Testis (tissue), 5 donors: ENCODE measurements at places on chromosomes 5 and 9. TPM values are rescaled to one million over a fixed set of nuclear protein-coding genes. Genes with fewer than 3 reads are reported as not detected.

- DNase-seq = no peak
- no peaks in the 10 kb centered on the region for H3K36me3 ChIP-seq
- H3K27ac ChIP-seq = no peak overlapping the region
- no peak overlapping the region for H3K4me3 ChIP-seq
- no peaks in the 10 kb centered on the region for H3K4me1 ChIP-seq
- H3K27me3 ChIP-seq = no peaks in the 10 kb centered on the region
Observed at GRCh38 chr5:56467176-56467717, 234.1 kb upstream of the ANKRD55 start.

The SYNPO gene
- 53.2 TPM for total RNA-seq

GRCh38 chr9:116112236-116112635 lies 41.4 kb upstream of the PAPPA start:
- DNase-seq = no peak
- no peaks in the 10 kb centered on the region for H3K4me1 ChIP-seq
- no peak overlapping the region for H3K27ac ChIP-seq
- H3K36me3 ChIP-seq = no peaks in the 10 kb centered on the region
- H3K4me3 ChIP-seq = no peak overlapping the region

The THG1L gene
- 11.9 TPM for total RNA-seq

The FBP2 gene
- total RNA-seq = 2.5 TPM

DNA sequence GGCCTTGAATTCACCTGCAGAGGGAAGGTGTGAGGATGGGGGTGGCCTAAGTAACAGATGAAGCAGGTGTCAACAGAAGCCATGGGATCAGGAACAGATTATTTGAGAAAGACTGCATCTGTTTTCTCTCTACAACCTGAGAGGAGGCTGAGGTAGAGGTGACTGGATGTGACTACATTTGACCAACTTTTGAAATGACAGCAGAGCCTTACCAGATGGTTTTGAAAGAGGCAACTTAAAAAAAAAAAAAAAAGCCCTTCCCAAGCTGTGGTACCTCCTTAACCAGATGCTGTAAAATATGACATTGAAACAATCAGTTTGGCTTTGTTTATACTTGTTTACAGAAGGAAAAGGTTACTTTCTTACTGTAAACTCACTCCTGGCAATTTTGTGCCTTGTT lies 108.6 kb downstream of the TRIO start:
- no peaks in the 10 kb centered on the region for H3K27me3 ChIP-seq
- no peak for DNase-seq
- H3K36me3 ChIP-seq = no peaks in the 10 kb centered on the region
- peaks cover 10% of the 10 kb centered on the region for H3K4me1 ChIP-seq

- no peak overlapping the region for H3K4me3 ChIP-seq
- no peak overlapping the region for H3K27ac ChIP-seq
- H3K4me1 ChIP-seq = no peaks in the 10 kb centered on the region
- H3K36me3 ChIP-seq = no peaks in the 10 kb centered on the region
- H3K27me3 ChIP-seq = no peaks in the 10 kb centered on the region
- no peak for DNase-seq
Observed at GRCh38 chr9:98577446-98577845, 131.3 kb downstream of the GABBR2 start.

The PCDHGB2 gene
- 20.4 TPM for total RNA-seq

GRCh38 chr5:74621492-74621891 lies 19.0 kb downstream of the ENC1 start:
- no peak for DNase-seq
- H3K36me3 ChIP-seq = no peaks in the 10 kb centered on the region
- no peak overlapping the region for H3K27ac ChIP-seq
- no peak overlapping the region for H3K4me3 ChIP-seq
- peaks cover 9% of the 10 kb centered on the region for H3K4me1 ChIP-seq
- H3K27me3 ChIP-seq = no peaks in the 10 kb centered on the region

- H3K36me3 ChIP-seq = no peaks in the 10 kb centered on the region
- DNase-seq = no peak
- H3K27ac ChIP-seq = no peak overlapping the region
- H3K27me3 ChIP-seq = no peaks in the 10 kb centered on the region
- no peak overlapping the region for H3K4me3 ChIP-seq
Observed at GRCh38 chr5:14644623-14645237, 19.8 kb upstream of the OTULIN start.

The FGF18 gene
- total RNA-seq = 0.68 TPM

The C1QTNF2 gene
- 8.2 TPM for total RNA-seq
